Neuronal stem cell (in vitro differentiated cells): ENCODE measurements at places on chromosomes 5 and 9.

GRCh38 chr5:137122075-137122474 is 377.1 kb downstream of the SPOCK1 start:
- H3K36me3 ChIP-seq: no peaks in the 10 kb centered on the region
- no peak for DNase-seq
- H3K27me3 ChIP-seq: no peaks in the 10 kb centered on the region
- H3K4me1 ChIP-seq: peaks cover 6% of the 10 kb centered on the region

DNA sequence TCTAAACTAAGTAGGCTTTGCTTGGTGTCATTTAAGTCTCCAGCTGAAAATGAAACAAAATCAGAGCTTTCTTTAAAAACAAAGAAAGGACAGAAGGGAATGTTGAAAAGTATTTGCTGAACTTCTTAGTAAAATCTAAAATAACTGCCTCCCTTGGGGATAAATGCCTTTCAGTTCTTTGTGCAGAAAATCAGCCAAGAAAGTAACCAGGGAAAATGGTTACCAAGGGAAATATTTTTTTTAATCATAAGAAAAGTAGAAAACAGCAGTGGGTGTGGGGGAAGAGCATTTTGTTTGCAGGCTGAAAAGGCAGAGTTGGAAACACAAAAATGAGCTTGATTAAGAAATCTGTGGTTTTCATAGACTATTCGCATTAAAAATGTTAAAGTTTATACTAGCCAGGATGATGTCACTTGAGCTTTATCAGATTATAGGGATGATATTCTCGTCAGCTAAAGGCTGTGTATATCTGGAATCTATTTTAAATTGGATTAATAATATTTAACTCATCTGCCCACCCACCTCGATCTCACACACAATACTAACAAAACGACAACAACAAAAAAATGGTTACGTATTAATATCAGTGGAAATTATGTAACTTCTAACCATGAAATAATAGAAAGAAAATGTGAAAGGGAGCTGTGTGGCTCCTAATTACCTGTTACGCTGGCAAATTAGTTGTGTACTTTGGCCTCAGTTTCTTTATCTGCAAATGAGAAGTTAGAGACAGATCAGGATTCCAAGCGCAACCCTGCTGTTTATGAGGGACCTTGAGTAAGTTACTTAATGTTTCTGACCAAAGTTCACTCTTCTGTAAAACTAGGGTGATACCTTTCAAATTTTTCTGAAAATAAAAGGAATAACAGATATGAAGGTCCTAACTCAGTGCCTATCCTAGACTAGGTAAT is at the start of gene ECM2:
Gene ECM2, minus strand, starts transcription at position 51 of the 911 bp plus-strand sequence. CDS start 13,124 bp downstream, outside the sequence.
- no peaks in the 10 kb centered on the region for H3K27me3 ChIP-seq
- DNase-seq: no peak
- no peak within 1 kb of the TSS for H3K4me3 ChIP-seq
- H3K36me3 ChIP-seq: no peaks in the 10 kb centered on the region
- H3K27ac ChIP-seq: no peak within 1 kb of the TSS
- no peaks in the 10 kb centered on the region for H3K4me1 ChIP-seq

GRCh38 chr9:95570150-95570549 is 53.4 kb upstream of the PTCH1 start:
- H3K36me3 ChIP-seq: no peaks in the 10 kb centered on the region
- DNase-seq: no peak
- no peaks in the 10 kb centered on the region for H3K27me3 ChIP-seq
- no peak overlapping the region for H3K4me3 ChIP-seq

GRCh38 chr5:98941131-98941883 is 12.5 kb upstream of the CHD1 start:
- no peaks in the 10 kb centered on the region for H3K36me3 ChIP-seq

DNA sequence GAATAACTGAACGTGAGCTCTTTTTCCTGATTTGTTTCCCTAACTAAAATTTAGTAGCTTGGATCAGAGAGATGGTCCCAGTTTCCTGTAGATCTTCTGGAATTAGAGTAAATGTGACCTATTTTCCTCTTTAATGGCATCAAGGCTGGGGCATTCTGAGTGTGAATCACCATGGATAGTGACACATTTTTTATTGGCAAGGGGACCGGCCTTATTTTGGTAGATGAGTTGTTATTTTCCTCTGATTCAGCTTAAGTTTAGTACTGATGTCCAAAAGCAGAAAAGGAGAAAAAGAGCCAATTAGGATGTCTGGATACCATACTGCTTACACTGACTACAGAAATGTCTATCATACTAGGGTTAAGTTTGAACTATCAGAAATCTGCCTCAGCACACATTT is 68.1 kb downstream of the RNF38 start:
- no peak overlapping the region for H3K4me3 ChIP-seq
- DNase-seq: no peak
- H3K4me1 ChIP-seq: no peaks in the 10 kb centered on the region
- no peak overlapping the region for H3K27ac ChIP-seq
- H3K27me3 ChIP-seq: no peaks in the 10 kb centered on the region

DNA sequence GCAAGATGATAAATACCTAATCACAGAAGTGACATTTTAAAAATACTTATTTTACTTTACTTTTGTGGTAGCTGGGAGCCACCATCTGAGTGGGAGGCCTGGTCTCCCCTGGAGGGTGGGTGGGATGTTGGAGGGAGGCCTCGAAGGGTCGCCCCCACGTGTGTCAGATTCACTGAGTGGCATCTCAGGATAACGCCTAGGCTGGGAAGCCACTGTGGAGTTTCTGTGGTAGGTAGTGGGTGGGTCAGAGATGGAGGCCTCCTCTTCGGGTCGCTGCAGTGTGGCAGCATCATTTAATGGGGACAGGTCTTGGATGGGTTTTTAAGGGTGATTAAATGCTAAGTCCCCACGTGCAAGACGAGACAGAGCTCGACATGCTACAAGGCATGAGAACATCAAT is 1154.8 kb upstream of the CDH18 start:
- H3K27me3 ChIP-seq: no peaks in the 10 kb centered on the region
- no peaks in the 10 kb centered on the region for H3K36me3 ChIP-seq
- H3K4me1 ChIP-seq: no peaks in the 10 kb centered on the region
- H3K27ac ChIP-seq: no peak overlapping the region

DNA sequence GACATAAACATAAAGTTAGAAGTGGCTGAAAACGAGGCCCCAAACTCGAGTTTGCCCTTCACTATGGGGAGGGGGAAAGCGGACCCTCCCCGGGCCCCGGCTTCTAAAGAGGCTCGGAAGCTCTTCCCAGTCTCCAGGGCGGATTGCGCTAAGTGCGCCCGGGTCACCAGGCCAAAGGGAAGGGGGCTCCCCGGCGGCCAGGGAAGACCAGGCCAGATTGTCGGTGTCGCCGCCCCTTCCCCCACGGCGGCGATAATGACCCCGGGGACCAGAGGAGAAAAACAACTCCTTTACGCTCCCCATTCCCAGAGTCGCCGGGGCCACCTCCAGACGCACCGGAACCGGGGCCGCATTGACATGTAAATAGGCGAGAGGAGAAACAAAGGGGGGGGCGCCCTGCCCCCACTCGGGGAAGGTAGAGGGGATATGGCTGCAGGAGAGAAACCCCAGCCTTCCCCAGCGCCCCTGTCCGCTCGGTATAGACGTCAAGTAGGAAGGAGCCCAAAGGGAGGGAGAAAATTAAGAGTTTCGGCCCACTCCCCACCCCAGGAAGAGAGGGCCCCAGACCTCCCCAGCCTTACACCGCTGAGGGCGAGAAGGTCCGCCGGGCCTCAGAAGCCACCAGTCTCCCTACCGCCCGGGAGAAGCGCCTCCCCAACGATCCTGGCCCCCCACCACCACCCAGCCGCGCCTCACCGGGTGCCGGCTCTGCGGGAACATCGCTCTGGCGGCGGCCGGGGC is 1.7 kb downstream of the TLE1 start:
- H3K4me3 ChIP-seq: peak overlapping the region; percentile 94
- peaks cover 34% of the 10 kb centered on the region for H3K36me3 ChIP-seq
- peak overlapping the region; percentile 32 for H3K27ac ChIP-seq
- DNase-seq: peak; percentile 59

DNA sequence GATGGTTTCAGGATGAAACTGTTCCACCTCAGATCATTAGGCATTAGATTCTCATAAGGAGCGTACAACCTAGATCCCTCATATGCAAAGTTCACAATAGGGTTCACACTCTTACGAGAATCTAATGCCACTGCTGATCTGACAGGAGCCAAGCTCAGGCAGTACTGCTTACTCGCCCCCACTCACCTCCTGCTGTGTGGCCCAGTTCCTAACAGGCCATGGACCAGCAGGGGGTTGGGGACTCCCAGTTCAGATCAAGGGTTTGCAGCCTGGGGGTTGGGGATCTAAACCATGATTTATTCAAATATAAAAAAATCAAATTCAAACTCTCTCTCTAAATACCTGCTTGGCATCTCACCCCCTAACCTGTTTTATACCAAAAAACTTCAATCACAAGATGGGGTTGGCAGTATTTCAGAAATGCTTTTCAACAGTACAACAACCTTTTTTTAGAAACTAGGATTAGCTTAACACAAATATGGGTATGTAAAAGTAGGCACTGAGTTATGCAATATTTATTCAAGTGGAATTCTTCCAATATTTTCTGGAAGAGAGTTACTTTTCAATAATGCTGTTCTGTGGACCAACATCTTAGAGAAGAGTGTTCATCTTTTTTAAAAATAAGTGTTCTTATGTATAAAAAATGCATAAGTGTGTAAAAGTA is 30.1 kb upstream of the SLC12A2 start:
- H3K27me3 ChIP-seq: no peaks in the 10 kb centered on the region
- no peak overlapping the region for H3K4me3 ChIP-seq
- no peak overlapping the region for H3K27ac ChIP-seq
- DNase-seq: no peak
